Jurkat, Clone E6-1 (cell line): ENCODE measurements at places on chromosomes 6 and 20.

GRCh38 chr6:99746261-99746895, 139.7 kb downstream of the PRDM13 start:
- DNase-seq: peak; percentile 71

- no peak for DNase-seq
These were observed 7.9 kb upstream of the TBPL1 start for GRCh38 chr6:133945158-133945557.

GRCh38 chr6:44162876-44163625, 4.4 kb downstream of the CAPN11 start:
- no peak for DNase-seq

- peak; percentile 27 for DNase-seq
These were observed 374.1 kb upstream of the MANEA start for GRCh38 chr6:95203153-95203754.

DNA sequence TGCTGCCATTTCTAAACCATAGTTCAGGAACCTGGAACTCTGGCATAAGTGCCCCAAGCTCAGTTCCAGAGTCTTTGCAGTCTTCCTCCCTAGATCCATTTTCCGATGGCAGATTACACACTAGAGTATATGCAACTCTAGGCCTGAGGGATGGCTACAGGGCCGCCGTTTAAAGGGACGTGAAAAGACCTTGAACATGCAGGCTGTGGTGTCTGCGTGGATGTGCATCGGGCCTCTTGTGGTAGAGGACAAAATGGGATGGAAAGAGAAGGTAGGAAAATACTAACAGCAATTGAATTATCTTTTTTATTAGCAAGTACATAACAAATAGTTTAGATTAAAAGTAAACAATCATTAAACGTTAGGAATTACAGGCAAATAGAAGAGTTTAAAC, 588.9 kb downstream of the RFPL4B start:
- DNase-seq: no peak

DNA sequence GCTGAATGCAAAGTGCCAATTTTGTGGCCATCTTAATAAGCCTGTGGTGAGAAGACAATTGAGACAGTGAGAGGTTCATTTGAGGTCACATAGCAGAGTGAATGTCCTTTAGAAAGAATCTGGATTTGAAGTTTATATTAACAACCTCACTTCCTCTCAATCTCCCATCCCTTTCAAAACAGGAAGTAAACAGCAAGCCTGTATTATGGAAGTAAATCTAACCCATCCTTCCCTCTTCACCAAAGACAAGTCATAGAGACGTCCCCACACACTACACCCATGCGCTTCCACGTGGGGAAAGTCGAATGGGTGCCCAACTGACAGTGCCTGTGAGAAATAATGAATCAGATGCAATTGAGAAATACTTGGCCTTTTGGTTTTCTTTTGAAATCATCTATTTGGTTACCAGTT, 28.8 kb upstream of the CCND3 start:
- DNase-seq: no peak

DNA sequence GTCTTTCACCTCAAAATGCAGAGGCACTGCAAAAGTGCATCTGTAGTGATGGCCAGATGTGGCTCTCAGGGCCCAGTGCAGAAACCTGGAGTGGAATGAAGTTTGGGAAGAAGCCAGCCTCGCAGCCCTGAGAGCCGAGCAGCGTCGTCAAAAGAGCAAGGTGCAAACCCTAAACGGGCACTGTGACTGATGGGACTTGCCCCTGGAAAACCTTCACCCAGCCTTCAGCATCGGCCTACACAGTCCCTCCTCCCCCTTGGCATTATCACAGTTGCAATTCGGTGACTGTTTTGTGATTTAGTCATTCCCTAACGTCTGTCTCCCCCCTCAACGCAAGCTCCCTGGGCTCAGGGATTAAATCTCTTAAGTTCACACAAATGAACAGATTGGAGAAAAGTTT, 38.6 kb downstream of the TAF4 start:
- DNase-seq: no peak

- no peak for DNase-seq
These were observed 173.9 kb downstream of the LMBRD1 start for GRCh38 chr6:69622924-69623323.

GRCh38 chr6:11093376-11093625, 333 bp upstream of the SMIM13 start:
- DNase-seq: no peak

GRCh38 chr20:717832-718231, 42.2 kb upstream of the SCRT2 start:
- DNase-seq: no peak

GRCh38 chr6:111274593-111275217, 187.4 kb downstream of the SLC16A10 start:
- DNase-seq: no peak

- no peak for DNase-seq
These were observed 327.0 kb downstream of the TAF4 start for GRCh38 chr20:61738601-61739069.
